ENCODE measurements at places on chromosomes 7 and 10.

DNA sequence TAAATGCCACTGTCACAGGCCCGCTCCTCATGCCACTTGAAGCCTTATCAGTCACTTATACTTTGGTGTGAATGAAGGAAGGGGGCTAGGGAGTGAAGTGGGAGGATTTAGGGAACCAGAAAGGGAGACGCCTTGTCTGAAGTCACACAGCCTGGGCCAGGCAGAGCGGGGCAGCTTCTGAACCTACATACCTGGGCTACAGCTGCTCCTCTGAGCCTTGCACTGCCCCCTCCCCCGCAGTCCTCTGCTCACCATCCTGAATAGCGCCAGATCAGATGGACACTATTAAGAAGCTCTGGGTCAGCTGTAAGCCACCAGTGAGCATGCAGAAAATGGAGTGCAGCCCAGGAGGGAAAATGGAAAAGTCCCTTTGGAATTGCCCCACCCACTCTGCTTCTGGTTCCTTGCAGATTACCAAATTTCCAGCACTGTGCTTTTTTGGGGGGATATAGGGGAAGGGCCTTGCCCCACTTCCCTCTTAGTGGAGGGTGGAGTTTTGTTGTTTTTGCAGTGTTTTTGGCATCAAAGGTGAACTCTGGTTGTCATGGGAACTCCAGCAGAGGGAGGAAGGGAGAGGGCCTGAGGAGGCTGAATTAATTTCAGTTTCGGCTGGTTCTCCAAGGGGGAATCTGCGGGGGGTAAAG is 35.0 kb upstream of the ADCYAP1R1 start:
- DNase-seq, result no peak

- no peak for DNase-seq
Observed at GRCh38 chr10:43262902-43263466, 3.9 kb downstream of the RASGEF1A start.

DNA sequence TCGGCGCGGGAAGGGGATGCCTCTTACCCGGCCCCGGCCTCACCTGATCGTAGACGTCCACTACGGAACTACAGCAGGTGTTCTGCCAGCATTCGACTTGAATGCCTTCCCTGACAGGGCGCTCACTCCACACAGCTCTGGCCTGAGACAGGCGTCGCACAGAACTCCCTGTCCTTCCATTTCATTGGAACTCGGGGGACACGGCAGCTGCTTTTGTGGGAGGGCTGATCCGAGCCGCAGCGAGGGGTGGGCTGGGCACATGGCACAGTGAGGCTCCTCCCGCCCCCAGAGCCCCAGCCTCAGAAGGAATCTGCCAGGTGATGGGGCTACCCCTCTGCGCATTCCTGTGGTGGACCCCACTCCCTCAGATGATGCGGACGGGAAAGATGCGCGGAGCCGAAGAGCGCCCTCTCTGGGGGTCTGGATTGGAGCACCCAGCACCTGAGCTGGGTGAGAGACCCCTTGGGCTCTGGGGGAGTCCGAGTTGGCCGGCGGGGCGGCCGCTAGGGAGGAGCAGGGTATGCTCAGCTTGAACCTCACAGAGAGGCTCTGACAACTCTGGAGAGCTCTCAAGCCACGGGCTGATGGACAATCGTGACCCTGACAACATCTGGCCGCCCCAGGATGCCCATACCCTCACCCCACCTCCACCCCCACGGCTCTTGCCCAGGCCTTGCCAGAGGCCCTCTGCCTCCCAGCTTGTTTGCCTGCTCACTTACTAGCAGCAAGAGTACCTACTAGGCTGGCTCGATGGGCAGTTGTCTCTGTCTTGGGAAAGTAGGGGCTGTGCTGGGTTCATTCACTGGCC is 36.6 kb downstream of the RASGEF1A start:
- no peak for DNase-seq

GRCh38 chr7:139431010-139431409 is 52.5 kb downstream of the KLRG2 start:
- no peak for DNase-seq

GRCh38 chr10:132939957-132940790 is 2.2 kb downstream of the CFAP46 start:
- DNase-seq, result peak; percentile 27

DNA sequence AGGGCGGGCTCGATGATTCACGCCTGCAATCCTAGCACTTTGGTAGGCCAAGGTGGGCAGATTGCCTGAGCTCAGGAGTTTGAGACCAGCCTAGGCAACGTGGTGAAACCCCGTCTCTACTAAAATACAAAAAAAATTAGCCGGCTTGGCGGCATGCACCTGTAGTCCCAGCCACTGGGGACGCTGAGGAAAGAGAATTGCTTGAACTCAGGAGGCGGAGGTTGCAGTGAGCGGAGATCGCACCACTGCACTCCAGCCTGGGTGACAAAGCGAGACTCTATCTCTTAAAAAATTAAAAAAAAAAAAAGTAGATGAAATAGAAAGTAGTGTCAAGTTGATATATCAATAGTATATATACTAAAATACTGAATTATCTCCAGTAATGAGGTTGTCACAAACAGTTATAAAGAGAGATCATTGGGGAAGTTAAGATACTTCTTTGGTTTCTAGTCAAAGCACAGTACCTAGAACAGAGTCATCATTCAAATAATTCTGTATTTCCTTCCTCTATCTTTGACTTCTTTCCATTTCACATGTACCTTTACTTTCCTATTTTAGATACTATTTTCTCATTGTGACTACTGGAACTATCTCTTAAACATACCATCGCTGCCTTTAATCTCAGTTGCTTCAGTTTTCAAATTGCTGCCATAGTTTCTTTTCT is 491.7 kb downstream of the GRM8 start:
- DNase-seq, result no peak

GRCh38 chr7:12423997-12424745 is 20.5 kb upstream of the VWDE start:
- no peak for DNase-seq

Measured in anterior cingulate cortex (tissue), 58 donors.